ENCODE measurements at places on chromosomes 1 and 21.

GRCh38 chr1:234973426-234974250 lies 155.0 kb downstream of the TOMM20 start:
- DNase-seq, result no peak

DNA sequence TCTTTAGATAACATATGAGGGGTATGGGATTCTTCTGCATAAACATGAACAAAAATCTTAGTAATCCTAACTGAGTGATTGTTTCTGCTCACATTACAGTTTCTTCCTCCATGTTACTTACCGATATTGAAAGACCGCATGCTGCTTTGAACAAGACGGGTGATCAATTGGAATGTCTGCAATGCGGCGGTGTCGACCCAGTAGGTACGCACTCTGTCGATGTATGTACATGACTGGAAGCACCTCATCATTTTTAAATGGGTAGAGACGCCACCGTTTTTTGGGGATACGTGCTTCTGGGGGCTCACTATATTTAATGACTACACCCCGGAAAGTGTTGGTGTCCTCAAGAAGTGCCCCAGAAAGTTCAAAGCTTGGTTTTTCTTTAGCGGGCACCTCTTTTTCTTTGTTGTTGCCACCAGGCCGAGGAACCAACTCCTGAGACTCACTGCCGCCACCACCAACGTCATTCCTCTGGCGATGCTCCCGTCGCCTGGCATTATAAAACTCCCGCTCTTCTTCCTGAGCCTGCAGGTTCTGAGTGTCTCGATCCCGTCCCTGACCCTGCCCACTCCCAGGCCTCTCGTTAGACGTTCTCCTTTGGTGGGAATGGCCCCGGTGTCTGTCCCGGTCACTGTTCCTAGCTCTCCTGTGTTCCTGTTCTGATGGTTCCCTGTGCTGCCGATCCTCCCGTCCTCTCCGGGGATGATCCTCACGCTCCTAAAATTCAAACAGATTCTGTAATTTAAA lies 13.9 kb downstream of the SNIP1 start:
- DNase-seq, result no peak

- no peak for DNase-seq
Measured at GRCh38 chr1:14678011-14678638, 79.6 kb downstream of the KAZN start.

- peak; percentile 46 for DNase-seq
Measured at GRCh38 chr1:162847839-162848453, 13.0 kb downstream of the CCDC190 start.

GRCh38 chr1:53362851-53363642 lies 35.2 kb upstream of the LRP8 start:
- DNase-seq, result no peak

DNA sequence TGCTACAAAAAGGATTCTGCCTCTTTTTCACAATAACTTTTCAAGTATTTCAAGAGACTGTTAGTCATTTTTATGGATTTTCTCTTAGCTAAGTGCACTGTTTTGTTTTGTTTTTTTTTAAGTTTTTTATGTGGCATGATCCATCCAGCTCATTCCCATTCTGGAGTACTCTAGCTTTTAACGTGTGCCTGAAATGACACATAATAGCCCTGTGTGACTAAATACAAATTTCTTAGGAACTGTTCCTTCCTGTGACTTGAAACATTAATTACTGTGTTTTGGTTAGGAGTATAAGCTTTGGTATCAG lies 143.9 kb downstream of the HS2ST1 start:
- DNase-seq, result no peak

DNA sequence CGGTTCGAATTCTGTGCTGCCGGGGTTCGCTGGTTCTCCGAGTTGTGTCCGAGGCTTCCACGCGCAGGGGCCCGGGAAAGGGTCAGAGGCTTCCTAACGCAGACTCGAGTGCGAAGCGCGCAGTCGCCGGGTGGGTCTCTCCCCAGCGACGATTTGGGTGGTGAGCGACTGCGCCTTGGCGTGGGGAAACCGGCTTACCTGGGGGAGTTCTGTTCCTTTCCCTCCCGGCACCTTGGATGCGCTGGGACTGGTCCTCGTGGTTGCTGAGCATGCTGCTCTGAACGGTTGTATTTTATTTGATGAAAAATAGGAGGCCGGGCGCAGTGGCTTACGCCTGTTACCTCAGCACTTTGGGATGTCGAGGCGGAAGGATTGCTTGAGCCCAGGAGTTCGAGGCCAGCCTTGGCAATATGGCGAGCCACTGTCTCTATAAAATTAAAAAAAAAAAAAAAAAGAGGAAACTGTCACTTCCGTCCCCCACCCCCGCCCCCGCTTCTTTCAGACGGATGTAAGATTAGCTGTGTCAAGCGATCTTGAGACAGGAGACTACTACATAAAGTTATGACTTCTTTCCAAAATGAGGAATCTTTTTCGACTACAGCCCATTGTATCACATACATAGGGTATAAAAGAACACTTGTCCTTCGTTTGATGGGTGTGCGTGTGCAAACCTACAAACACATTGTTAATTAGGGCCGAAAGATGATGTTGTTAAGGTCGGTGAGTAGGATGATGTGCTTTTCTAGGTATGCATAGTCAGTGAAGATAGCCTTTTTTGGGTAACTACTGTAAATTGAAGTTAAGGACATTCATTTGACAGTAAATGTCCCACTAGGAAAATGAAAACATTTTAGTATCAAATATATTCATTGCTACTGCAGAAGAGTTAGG lies at the start of gene CCDC18:
Gene CCDC18 (plus strand): TSS at position 2 of the 891 bp plus-strand sequence. CDS start 2,638 bp downstream, outside the sequence.
- no peak for DNase-seq

DNA sequence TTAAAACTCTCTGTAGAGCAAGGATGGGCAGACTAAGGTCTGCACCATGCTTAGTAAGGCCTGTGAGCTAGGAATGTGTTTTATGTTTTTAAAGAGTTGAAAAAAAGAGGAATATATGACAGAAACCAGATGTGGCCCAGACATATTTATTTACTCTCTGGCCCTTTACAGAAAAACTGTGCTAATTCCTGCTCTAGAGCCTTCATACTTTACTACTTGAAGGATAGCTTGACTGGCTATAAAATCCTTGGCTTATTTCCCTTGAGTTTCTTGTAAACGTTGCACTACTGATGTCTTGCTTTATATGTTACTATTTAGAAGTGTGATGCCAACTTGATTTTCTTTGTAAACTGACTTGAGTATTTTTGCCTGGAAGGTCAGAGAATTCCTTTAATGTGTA lies 33.5 kb downstream of the CTBS start:
- no peak for DNase-seq

- no peak for DNase-seq
Measured at GRCh38 chr1:243956450-243956849, 94.6 kb upstream of the ZBTB18 start.

GRCh38 chr21:44092211-44092610 lies 15.0 kb upstream of the PWP2 start:
- DNase-seq, result no peak

DNA sequence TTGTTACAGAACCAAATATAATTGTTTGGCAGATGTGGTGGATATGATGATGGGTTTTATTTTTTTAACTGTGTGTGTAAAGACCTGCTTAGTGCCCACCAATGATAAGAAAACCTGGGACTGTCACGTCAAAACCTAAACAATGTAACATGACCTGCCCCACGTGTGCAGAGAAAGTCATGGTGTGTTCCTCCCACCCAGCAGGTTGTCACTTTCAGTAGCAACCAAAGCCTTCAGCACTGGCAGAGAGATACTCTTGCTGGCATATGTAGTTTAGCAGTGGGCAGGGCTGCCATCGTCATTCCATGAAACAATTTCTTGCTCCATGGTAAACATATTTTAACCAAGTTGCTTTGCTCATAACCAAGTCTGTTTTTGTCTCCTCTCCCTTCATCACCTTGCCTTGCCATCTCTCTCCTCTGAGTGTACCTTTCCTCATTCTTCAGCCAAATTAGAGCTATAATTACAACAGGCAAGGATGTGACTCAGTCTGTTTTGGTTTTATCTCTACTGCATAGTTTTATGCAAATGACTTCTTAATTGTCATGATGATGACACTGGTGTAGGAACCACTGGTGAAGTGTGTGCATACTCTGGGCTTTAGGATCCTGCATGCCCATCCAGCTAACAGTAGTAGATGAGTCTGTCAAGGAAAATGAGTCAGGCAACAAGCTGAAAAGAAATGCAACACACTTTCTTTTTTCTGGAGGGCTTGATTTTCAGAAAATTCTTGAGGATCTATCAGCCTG lies 150.3 kb downstream of the EDEM3 start:
- no peak for DNase-seq

DNA sequence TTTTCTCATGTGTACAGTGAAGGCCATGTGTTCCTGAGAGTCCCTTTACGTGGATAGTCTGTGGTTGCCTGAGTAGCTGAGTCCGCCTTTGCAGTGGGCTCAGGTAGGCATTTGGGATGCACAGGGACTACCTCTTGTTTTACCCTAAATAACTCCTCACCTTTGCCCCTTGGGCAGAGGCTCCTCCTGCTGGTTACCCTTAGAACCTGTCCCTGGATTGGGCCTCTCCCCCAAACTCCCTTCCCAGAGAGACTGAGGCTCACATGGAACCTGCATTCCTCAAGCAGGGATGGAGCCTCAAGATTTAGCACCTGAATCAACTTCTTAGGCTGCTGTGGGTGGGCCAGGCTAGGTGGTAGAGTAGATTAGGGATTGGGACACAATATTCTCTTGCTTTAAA lies 111.7 kb downstream of the FOXD2 start:
- DNase-seq, result no peak

DNA sequence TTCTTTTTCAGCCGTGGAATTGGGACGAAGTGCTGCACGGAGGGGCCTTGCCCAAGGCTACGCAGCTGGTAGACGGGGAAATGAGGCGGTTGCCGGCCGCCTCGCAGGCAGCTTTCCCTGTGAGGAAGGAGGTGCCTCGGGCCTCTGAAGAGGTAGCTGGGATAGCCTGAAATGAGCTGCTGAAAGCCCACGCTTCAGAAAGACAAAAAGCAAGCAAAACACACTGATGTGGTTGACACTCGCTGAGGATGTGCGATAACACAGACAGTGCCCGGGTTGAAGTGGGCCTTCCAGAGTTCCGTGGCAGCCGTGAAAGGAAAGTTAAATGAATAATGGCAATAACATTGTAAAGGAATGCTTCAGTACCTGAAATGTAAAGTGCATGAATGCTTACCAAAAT lies 47.2 kb downstream of the S1PR1 start:
- no peak for DNase-seq
